CD4-positive, alpha-beta T cell treated with Interleukin-21 for 1 hour (primary cell): ENCODE measurements at places on chromosomes 3 and 15.

DNA sequence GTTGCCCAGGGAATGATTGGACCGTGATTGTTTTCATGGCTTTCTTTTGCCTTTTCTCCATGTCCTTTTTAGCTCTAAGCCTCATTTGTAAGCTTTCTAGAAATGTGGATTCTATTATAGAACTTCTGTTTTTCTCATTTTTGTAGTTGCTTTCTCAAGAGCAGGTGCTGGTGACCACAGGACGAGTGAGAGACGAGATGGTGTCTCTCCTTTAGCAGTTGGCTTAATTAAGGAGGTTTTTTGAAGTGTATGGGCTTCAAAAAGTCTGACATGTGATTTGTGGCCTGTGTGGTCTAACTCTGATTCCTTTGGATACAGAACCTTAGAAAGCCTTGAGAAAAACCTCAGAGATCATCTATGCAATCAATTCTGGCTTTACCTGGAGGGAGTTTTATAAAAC, 292.8 kb downstream of the LPP start:
- DNase-seq: no peak

DNA sequence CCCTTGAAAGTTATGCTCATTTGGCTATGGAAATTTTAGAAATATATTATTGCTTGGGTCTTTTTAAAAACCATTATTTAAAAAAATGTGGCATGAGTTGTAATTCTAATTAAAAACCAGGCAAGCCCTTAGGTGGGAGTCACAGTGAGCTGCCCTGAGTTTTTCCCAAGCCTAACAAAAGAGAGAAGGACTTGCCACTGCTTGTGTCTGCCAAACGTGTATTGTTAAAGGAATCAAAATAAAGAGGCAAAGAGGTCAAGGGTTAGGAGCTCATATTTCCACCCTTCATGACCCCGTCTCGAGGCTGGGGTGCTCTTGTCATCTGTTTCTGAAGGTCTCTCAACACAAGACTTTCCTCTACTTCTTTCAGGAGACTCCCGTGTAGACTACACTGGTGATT, 321.1 kb downstream of the ZIC1 start:
- no peak for DNase-seq

GRCh38 chr15:70507772-70508371, 255.5 kb downstream of the UACA start:
- peak; percentile 44 for DNase-seq

DNA sequence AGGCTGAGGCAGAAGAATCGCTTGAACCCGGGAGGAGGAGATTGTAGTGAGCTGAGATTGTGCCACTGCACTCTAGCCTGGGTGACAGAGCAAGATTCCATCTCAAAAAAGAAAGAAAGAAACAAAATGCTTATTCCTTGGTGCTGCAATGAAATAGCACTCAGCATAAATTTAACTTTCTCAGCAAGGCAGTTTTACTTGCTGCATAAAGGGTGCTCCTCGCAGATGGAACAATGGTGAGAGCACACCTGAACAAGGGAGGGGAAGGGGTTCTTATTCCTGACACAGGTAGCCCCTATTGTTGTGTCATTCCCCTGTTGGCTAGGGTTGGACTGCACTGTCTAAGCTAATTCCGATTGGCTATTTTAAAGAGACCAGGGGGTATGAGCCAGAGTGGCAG, 17.1 kb downstream of the PAK2 start:
- DNase-seq: no peak

DNA sequence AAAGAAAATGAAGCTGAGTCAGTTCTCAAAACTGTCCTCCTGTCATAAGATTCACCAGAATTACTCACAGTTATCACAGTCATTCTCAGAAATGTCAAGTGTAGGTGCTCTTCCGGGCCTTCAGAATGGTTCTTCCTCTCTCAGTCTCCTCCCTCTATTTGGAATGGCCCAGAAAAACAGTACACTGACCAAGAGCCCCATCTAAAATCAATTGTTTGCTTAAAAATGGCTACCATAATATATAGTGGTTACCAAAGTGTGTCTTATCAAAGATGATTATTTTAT, 99.8 kb downstream of the MECOM start:
- no peak for DNase-seq

DNA sequence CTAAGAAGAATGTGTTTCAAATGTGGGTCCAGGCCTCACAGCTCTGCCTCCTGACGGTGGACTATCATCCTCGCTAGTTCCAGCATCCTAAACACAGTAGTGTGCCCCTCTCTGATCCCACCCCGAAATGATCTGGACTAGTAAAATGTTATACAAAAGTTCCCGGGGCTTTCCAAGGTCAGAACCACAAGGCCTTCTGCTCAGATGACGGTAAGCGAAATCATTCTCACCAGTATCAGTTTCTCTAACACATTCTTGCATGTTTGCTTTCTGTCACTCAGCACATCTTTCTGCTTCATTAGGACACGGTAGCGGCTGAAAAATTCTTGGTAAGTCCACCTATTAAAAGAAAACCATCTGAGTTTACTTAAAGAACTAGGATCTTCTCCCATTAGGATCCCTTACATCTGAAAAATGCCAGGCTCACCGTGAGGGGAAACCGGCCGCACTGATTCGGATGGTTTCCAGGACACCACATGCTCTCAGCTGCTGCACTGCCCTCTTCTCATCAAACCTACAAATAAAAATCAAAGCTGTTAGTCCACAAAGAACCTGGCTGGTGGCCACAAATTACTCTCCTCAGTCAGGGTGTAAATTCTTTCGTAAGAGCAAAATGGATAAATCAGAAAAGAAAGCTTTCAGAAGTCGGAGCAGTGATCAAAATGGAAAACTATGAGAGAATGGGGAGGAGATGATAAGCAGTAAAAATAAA, 83.9 kb upstream of the MYO5C start:
- DNase-seq: no peak

DNA sequence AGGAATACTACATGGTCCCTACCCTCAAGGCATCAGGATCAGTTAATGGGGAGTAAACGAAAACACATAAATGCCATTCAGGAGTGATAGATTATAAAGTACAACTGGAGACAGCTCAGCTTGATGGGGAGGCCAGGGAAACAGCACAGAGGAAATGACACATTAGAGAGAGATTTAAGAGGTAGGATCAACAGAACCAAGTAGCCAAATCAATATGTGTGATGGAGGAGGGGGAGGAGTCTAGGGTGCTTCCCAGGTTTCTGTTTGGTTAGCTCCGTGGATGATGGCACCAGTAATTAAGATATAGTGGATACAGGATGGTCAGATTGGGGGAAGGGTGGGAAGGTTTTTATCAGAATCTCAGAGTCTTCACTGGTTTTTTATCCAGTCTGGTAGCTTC, 229.5 kb upstream of the ROPN1 start:
- DNase-seq: no peak

DNA sequence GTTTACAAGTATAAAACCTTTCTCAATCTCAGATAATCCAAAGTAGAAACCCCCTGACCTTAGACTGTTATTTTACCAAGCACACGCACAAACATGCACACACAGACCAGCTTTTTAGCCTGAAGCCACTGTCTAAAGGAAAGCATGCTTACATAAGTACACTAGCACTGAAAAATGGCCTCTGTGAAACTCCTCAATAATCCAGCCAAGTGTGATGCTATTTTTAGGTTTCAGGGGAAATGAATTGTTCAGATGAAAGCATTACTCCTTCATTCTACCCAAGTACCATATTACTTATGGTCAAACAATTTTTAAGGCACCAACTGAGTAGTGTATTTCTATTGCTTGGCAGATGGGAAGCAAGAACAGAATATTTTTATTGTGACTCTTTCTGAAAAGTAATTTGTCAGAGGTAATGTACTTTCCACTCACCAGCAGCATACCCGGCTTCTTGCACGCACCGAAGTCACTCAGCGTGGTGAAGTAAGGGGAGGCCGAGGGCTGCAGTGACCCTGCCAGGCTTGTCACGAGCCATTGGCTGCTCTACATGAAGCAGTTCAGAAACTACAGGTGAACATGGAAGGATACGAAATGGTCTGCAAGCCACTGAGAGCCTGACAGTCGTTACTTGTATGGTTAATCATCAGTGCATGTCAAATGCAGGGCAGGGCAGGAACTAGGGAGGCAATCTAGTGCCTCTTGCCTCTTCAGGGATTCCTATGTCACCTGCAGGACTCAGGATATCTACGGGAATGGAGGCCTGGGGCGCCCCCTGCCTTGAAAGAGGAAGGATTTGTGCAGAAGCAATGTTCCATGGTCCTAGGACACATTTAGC, 106.7 kb downstream of the GABRB3 start:
- DNase-seq: no peak

DNA sequence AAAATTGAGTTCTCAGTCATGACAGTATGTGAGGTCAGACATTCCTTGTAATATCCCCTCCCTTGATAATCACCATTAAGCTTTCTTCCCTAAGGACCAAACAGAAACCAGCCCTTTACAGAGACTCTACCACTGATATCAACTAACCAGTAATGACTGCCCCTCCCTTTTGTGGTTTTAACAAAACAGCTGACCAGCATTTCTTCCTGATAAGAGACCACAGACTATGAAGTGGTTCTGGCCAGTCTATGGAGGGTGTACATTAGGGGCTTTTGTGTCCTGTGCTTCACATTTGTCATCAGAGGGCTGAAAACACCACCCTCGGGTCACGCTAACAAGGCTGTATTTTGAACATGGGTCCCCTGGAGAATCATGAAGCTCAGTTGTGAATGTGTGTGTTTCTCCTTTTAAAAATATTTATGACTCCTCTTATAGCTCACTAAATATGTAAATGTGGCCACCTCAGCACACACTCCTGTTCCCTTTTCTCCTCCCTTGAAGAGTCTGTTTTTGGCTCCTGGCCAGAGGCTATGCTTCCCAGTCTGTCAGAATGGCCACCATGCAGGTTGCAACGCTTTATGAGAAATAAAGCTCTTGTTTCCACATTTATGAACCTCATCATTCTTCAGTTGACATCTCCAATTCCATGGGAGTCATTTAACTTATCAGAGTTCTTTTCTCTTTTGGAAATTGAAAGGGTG, 239.3 kb downstream of the CPNE4 start:
- no peak for DNase-seq

DNA sequence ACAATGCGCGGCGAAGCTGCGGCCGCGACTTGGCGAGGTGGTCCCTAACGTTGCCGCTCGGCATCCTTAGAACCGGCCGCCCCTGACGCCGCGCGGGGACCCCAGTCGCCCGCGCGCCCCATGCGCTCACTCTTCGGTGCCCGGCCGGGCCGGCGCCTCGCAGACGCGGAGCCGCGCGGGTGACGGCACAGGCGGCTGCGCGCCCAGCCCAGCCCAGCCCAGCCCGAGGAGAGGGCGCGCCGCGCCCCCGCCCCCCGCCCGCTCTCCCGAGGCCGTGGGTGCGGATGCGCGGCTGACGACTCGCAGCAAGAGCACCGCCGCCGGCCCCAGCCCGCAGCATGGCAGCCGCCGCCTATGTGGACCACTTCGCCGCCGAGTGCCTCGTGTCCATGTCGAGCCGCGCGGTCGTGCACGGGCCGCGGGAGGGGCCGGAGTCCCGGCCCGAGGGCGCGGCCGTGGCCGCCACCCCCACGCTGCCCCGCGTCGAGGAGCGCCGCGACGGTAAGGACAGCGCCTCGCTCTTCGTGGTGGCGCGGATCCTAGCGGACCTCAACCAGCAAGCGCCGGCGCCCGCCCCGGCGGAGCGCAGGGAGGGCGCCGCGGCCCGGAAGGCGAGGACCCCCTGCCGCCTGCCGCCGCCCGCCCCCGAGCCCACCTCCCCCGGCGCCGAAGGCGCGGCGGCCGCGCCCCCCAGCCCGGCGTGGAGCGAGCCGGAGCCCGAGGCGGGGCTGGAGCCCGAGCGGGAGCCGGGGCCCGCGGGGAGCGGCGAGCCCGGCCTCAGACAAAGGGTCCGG, 437 bp downstream of the KLF13 start:
- peak; percentile 80 for DNase-seq
